Activated T-cell treated with anti-CD3 and anti-CD28 coated beads, Interleukin-2, amount 50 U/mL, for 72 hours (primary cell): ENCODE measurements at places on chromosomes 5 and 9. TPM values are rescaled to one million over a fixed set of nuclear protein-coding genes. Genes with fewer than 3 reads are reported as not detected.

- no peak for DNase-seq
Measured at GRCh38 chr5:152397581-152397980, 7.5 kb downstream of the NMUR2 start.

DNA sequence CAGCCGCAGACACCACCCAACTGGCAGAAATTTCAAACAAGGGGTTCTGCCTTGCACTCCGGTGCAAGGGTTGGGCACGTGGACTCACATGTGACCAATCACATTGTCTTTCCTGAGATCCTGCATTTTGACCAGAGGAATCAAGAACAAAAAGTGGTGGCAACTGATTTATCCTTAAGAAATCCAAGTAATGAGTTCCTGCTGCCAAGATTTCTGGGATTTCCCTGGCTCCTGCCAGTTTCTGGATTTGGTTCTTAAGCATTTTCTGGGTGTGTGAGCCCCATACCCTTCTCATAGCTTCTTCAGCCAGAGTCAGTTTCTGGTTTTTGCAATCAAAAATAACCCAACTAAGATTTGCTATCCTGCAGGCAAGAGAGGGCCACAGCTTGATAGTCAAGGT lies 17.4 kb upstream of the KCNIP1 start:
- no peak for DNase-seq

The PTGDS gene
- total RNA-seq, result not detected

DNA sequence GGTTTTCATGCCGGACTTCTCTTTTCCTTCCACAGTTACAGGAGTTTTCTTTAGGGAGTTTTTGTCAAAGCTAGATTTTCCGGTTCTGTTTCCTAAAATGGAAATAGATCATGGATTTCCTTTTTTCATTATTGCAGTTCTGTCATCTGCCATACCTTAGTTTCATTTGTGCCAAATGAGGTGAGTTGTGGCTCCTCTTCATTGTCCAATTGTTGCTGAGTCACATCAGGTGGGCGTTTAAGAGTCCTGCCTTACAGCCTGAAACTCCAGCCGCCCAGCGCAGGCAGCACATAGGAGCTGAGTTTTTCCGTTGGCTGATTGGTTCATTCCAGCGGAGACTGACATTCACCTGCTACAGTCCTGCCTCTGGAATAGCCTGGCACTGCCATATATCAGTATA lies 14.1 kb downstream of the SLC25A25 start:
- DNase-seq, result no peak

The DND1 gene
- 3.7 TPM for total RNA-seq

DNA sequence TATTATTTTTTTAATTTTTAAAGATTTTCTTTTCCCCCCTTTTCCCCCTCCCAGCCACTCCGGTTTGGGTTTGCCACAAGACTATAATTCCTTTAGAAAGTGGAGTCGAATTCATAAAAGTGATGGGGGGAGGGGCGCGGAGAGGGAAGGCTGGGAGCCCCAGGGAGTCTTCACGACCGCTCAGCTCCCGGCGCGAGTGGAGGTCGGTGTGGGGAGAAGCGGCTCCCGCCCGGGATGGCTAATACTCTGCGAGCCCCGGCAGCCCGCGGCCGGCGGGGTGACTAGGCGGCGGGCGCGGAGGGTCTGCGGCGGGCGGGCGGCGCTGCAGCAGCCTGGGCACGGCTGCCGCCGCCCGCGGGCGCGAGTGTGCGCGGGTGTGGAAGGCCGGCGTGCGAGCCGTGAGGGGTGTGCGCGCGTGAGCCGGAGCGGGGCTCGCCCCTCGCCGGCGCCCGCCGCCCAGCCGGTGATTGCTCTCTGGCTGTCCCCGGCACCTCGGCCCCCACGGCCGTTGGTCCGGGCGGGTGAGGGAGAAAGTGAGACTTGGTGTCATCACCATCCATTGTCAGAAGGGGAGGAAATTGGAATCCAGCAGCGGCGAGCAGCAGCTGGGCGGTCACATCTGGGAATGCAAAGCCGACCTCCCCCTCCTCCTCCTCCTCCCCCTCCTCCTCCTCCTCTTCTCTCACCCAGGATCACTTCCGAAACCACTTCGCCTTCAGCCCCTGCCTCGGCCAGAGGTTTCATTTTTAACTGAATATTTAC lies at the start of gene PARP8:
TSS of gene PARP8 (plus strand) at position 377 of the 762 bp plus-strand sequence. CDS start 459 bp downstream, outside the sequence.
- peak; percentile 53 for DNase-seq

The SPIN1 gene
- total RNA-seq, result 28.2 TPM

DNA sequence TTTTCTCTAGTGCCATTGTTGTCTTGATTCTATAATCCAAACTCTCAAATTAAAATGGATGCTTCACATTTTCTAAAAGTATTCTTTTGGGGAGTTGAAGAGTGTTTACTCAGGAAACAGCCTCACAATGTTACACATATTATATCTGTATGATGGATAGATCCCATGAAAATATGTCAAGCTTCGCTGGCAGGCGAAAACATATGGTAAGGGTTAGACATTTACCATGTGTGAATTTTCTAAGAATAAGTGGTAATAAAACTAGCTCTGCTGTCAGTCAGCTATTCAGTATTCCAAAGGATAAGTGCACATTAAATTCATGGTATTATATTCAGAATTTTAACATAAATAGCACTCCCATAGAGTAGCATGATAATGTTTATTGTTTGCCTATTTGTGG lies 13.3 kb upstream of the ADCY2 start:
- no peak for DNase-seq

GRCh38 chr5:96463091-96463490 lies 30.0 kb upstream of the PCSK1 start:
- no peak for DNase-seq

DNA sequence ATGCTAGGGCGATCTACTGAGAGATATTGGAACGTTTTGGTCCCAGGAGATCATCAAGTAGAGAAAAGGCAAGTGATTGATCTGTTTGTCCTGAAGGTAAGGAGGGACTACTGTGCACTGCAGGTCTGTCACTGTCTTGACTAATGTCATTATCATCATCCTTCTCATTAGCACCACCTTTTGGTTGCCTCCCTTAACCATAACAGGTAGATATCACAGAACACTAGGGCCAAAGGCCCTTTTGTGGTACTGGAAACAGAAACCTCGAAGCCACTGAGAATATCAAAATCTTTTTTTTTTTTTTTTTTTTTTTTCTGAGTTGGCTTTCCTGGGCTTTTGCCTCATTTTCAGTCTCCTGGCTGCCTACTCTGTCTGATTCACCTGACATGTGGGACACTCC lies 134.0 kb downstream of the KCTD16 start:
- no peak for DNase-seq

The GLRA1 gene
- total RNA-seq, result not detected

DNA sequence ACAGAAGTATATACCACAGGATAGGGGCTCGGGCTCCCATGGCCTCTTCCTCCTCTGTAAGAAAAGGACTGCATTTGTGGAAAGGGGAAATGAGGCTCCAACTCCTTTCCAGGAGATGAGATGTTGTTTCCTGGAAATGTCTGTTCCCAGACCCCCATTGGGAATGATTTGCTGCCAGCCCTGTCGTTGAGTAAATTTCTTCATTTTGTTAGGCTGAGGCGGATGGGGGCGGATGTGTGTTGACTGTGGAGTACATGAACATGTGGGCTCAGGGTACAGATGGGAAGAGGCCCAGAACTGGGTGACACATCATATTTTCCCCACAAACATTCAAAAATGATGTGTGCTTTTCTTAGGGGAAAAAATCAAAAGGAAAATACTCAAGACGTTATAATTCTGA lies 28.8 kb upstream of the TNFAIP8 start:
- peak; percentile 72 for DNase-seq
